ENCODE measurements at places on chromosomes 2 and 18.
A peak's percentile ranks its signal among the peaks of the same experiment; 100 is the strongest.

DNA sequence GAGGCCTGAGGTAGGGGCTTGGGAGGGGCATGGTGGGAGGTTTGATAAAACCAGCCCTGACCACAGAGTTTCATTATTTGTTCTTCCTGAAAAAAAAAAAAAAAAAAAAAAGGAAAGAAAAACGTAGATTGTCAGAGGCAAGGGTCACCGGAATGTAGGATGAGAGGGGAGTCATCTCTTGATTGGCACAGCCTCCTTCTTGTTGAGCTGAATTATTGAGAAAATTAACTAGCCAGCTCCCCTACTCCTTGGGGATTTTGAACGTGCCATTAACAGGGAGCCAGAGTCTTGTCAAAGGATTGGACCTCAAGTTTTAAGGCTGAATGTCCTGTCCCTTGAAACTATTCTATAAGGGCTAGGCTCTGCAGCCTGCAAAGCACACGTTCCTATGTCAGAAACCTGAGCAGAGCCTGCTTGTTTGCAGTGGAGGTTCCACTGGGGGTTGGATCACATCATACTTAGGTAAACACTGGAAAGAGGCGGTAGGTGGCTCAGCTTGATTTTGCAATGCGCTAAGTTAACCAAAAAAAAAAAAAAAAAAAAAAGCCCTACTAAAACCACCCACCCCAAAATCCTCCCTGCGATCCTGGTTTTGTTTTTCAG lies 2.3 kb downstream of the INHBB start:
- no peak for DNase-seq

DNA sequence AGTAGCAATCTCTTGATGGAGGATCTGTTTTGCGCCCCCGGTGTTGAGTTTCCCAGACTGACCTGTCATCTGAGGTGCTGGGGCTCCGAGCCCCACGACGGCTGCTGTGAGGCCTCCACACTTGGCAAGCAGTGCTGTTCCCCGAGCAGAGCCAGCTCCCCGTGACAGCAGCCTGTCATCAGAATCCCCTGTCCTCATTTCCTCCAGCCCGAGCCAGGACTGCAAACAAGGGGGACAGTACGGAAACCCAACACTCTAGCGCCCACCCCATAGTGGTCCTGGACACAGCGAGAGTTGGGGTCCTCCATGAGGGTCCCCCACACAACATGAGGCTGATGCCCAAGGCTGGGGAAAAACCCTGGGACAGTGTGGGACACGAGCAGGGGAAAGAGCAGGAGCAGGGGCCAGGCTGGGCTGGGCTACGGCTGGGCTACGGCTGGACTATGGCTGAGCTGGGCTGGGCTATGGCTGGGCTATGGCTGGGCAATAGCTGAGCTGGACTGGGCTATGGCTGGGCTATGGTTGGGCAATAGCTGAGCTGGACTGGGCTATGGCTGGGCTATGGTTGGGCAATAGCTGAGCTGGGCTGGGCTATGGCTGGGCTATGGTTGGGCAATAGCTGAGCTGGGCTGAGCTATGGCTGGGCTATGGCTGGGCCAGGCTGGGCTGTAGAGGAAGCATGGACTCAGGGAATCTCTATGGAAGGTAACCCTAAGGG lies 1.5 kb upstream of the KLHL30 start:
- DNase-seq: peak; percentile 55

DNA sequence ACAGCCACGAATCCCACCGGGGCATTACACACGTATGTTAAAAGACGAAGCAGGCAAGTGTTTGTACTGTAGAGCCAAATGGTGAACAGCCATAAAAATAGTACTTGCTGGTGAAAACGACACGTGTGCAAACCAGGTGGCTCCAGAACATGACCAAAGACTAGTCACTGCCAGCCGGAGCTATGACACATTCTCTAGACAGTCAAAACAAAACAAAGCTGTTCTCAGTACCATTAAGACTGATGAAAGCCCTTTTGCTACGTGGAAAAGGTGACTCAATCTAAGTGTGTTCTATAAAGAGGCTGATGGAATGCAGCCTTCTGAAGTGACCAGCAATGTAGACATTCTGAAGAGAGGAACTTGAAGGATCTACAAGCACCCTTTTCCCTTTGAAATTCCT lies 367.7 kb upstream of the NETO1 start:
- DNase-seq: peak; percentile 31

DNA sequence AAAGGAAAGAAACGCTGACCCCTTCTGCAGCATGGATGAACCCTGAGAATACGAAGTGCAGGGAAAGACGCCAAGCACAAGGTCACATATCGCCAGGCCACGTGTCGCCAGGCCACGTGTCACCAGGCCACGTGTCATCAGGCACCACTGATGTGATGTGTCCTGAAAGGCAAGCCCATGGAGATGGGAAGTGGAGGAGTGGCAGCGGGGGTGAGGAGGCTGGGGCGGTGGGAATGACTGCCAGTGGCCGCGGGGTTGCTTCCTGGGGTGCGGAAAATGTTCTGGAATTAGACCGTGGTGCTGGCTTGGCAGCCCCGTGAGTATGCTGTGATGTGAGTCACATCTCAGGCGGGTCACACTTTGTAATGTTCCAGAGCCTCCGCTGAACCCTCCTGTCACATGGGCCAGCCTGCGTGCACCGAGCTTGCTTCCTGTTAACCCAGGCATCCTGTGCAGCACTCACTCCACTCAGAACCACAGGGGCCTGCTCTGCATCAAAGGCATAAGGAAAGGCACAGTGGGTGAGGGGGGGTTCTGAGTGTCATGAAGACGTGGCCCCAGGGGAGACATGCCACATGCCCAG lies 39.0 kb downstream of the SLC66A2 start:
- no peak for DNase-seq

- DNase-seq: no peak
Measured at GRCh38 chr2:203673933-203674332, 32.5 kb upstream of the CD28 start.

DNA sequence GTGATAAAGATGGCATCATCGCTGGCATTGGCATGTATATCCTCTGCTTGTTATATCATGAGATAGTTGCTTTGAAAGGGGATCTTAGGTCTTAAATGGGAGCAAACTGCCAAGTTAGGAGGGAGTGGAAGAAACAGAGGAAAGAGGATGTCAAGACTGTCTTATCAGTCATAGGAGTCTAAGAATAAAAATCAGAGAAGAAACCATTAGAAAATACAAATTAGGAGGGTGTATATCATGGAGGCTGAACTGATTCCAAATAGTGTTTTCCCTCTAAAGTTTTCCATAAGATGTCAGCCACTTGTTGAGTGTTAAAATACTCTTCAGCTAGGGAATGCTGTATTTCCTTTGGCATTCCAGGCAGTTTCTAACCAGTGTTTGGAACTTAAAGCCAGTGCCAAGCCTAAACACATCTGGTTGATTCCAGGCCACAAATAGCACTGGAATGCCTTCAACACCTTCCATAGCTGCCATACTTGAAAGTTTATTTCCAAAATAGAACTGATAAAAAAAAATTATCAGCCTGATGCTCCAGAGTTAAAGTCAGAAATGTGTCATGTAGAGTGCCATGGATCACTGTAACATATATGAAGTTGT lies 129.4 kb downstream of the ZEB2 start:
- peak; percentile 14 for DNase-seq

DNA sequence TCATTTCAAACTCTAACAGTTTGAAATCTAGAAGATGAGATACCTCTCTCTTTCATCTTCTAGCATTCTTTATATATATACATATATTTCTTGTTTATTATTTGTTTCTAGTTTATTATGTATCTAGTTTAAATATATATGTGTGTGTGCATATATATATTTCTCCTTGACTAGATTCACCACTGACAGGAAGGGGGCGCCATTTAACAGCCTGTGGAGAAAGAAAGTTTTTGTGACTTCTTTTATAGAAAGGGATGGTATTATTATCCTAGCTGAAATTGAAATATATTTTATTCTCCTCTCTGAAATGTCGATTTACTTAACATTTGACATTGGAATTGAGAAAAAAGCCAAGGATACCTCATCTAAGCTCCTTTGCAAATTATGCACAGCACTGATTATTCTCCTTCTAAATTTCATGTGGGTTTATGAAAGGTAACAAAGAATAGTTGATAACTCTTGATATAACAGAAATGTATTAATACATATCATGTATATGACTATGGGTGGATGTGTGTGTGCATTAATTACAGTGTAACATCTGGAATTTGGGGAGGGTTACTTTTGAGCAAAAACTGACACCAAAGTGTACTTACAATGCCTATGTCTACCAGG lies 160.7 kb upstream of the NT5C1B start:
- no peak for DNase-seq
